GM23248 (cell line): ENCODE measurements at places on chromosomes 12 and 14. TPM values are rescaled to one million over a fixed set of nuclear protein-coding genes. Genes with fewer than 3 reads are reported as not detected.
A peak's percentile ranks its signal among the peaks of the same experiment; 100 is the strongest.

DNA sequence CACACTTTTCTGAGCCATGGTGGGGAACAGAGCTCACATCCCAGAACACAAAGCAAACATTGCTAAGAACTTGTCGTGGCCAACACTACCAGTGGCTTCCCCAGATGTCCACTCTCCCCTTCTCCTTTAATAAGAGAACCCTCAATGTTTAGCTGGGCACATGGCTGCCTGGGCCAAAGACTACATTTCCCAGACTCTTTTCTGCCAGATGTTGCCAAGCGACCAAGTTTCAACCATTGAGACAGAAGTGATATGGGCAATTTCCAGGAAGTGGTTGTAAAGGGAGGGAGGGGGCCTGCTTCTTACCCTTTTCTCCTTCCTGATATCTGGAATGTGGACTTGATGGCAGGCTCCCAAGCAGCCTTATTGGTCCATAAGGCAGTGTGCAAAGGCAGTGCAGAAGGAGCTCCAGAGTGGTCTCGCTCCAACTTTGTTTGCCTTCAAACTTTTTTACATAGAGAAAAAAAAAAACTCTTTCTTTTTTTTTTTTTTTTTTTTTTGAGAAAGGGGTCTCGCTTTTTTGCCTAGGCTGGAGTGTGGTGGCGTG, 24.9 kb upstream of the JDP2 start:
- no peak for DNase-seq

- DNase-seq = peak; percentile 54
Observed at GRCh38 chr12:19547271-19547671, 108.0 kb downstream of the AEBP2 start.

DNA sequence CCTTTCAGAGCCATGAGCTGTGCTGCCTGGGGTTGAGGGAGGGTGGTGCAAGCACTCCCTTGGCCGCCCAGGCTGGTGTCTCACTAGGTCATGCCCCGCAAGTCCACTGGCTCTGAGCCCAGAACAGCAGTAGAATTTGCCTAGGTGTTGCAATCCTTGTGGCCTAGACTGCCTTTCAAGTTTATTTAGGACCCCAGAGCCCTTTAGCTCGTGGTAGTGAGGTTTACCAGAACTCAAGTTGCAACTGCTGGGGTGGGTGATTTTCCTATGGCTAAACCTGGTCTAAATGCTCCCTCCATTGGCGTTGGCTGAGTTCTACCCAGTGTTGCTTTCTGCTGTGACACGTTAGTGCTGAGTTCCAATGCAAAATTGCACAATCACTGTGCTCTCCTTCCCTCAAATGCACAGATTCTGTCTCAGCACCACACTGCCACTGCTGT, 287.2 kb downstream of the BCAT1 start:
- peak; percentile 8 for DNase-seq

The FLVCR2 gene
- not detected in 2 replicates for total RNA-seq

The MSRB3 gene
- 74.1 and 75.1 TPM in 2 replicates for total RNA-seq
